T47D (cell line): ENCODE measurements at places on chromosomes 4 and X.

- DNase-seq = no peak
These were observed 507.0 kb downstream of the PPARGC1A start for GRCh38 chr4:23382879-23383278.

DNA sequence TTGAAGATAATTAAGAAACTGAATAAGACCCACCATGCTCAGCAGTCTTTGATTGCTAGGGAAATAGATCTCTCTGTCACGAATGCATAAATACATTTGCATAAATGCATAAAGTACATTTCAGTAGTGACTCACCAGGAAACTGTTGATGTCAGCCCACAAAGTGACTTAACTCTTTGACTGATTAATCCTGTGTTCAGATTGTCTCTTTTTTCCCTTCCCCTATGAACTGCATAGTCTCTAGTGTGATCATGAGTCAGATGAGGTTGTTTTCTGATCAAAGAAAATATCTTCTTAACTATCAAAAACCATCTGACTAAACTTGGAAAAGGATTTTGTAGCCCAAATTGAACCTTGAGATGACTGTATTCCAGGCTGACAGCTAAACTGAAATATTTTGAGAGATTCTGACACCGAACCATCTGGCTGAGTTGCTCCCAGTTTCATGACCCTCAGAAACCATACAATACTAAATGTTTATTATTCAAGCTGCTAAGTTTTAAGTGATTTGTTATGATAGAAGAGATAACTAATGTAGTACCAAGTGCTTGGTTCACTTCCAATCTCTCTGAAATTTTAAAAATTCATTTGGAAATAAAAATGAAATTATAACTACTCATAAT lies 1381.5 kb upstream of the AGA start:
- DNase-seq = no peak

GRCh38 chrX:40368611-40369061 lies 212.1 kb upstream of the ATP6AP2 start:
- DNase-seq = no peak

GRCh38 chr4:126603825-126604224 lies 1028.9 kb upstream of the INTU start:
- DNase-seq = no peak

- no peak for DNase-seq
These were observed 54.3 kb downstream of the CLCN5 start for GRCh38 chrX:49976682-49977197.

DNA sequence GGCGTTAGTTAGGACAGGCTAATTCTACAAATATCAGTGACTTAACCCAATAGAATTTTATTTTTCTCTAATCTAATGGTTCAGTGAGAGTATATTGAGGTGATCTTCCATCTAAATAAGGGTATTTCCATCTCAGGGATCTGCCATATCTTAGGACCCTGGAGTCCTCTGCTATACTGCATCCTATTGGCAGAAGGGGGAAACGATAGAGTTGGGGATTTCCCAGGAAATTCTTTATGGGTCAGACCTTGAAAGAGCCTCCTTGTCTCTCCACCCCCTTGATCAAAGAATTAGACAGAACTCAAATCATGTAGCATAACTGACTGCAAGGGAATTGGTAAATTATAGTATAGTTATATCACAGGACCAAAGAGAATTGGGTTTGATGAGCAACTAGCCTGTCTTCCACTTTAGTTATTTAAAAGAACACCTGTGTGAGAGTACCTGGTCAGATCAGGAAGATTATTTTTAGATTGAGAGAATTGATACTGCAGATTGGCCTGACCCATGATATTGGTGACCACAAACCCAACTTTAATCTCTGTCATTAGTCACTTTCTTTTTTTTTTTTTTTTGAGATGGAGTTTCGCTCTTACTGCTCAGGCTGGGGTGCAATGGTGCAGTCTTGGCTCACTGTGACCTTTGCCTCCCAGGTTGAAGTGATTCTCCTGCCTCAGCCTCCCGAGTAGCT lies 25.6 kb downstream of the SMARCA5 start:
- DNase-seq = no peak

- DNase-seq = peak; percentile 48
These were observed 9.3 kb downstream of the CETN2 start for GRCh38 chrX:152821145-152821765.

GRCh38 chr4:183601381-183601780 lies 57.6 kb downstream of the RWDD4 start:
- DNase-seq = no peak

GRCh38 chr4:123787512-123788080 lies 391.0 kb downstream of the SPRY1 start:
- no peak for DNase-seq

- no peak for DNase-seq
These were observed 779 bp upstream of the PRSS12 start for GRCh38 chr4:118353534-118354030.

- DNase-seq = no peak
These were observed 377.8 kb upstream of the PRKX start for GRCh38 chrX:4091046-4091760.

DNA sequence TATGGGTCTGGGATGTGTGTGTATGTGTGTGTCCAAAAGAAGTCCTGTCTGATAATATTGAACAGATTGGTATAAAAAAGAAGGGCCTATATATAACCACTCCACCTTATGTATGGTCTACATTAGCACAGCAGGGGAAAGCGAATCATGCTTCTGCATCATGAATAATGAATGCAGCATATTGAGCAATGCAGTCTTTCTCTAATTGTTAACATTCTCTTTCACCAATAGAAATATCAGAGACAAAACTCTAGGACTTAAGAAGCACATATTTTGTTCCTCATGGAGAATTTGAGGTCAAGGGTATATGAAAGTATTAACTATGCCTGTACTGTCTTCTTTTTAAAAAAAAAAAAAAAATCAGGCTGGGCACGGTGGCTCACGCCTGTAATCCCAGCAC lies 264.3 kb upstream of the NOCT start:
- DNase-seq = no peak

- DNase-seq = no peak
These were observed 10.4 kb upstream of the KLHL8 start for GRCh38 chr4:87230806-87231205.

DNA sequence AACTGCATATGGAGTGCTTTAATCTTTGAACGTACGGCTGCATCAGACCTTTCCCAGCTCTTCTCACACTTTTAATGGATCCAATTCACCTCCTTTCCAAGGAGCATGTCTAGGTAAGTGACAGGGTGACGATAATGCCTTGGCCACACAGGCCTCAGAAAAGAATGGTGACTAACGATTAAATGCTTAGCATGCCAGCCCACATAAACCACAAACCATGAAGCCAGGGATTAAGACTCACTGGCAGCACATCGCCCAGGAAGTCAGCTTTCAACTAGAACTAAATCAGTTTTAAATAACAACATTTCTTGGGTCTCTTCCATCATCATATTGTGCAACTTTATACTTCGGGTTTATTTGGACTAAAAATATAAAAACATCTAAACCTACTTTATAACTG lies 28.7 kb downstream of the INPP4B start:
- no peak for DNase-seq

GRCh38 chr4:124710015-124710741 lies 2.4 kb downstream of the ANKRD50 start:
- DNase-seq = no peak

GRCh38 chr4:126807132-126807531 lies 825.6 kb upstream of the INTU start:
- DNase-seq = no peak
